ENCODE measurements at places on chromosomes 7 and 10.

GRCh38 chr10:75672842-75673241 is 241.4 kb downstream of the LRMDA start:
- DNase-seq: no peak

GRCh38 chr10:129871966-129872365 is 92.1 kb downstream of the EBF3 start:
- no peak for DNase-seq

DNA sequence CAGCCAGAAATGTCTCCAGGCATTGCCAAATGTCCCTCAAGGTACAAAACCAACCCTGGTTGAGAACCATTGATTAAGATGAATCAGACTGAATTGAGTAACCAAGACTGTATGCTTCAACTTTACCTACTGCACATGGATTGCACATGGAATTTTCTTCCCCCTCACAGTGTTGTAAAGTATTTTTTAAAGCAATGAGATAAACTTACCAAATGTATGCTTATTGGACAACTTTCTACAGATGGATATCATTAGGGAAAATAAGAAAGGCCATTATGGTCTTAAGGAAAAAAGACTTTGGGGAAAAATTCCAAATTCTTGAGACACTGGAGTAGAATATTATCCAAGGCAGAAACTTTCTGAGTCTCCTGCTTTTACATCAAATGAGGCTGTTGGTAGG is 20.9 kb upstream of the MTPN start:
- peak; percentile 42 for DNase-seq

- DNase-seq: no peak
Measured at GRCh38 chr7:21430575-21430954, 2.7 kb downstream of the SP4 start.

DNA sequence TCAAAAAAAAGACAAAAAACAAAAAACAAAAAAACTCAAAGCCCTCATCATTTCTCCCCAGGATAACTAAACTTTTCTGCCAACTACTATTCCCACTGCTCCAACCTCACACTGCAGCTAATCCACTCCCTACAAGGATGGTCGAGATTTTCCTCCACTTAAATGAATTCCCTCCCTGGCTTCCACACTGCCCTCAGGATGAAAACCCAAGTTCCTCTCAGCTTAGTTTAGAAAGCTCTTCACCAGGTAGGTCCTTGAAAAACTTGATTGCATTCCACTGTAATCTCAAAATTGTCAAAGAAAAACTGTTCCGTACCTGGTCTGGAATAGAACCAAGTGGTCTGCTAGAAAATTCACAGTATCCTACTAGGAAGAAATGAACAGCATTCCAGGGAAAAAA is 294.3 kb upstream of the KLF14 start:
- DNase-seq: no peak

DNA sequence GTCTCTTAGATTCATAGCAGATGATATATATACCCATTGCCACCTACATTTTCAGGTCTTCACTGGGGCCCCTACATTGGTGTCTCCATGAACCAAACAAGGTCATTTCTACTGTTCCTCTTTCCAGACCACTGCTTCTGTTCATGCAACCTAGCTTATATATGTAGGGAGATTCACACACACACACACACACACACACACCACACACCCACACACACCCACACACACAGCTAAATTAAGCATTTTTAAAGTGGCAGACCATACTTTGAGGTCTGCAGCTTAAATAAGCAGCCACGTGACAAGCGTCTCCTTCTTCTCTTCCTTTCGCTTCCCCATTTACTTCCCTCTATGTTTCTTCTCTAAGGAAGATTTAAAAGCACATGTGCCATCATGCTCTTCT is 70.0 kb upstream of the CC2D2B start:
- no peak for DNase-seq

- DNase-seq: no peak
Measured at GRCh38 chr10:69936091-69936490, 116.6 kb upstream of the MACROH2A2 start.

GRCh38 chr10:113087165-113088029 is 137.3 kb downstream of the TCF7L2 start:
- peak; percentile 98 for DNase-seq

DNA sequence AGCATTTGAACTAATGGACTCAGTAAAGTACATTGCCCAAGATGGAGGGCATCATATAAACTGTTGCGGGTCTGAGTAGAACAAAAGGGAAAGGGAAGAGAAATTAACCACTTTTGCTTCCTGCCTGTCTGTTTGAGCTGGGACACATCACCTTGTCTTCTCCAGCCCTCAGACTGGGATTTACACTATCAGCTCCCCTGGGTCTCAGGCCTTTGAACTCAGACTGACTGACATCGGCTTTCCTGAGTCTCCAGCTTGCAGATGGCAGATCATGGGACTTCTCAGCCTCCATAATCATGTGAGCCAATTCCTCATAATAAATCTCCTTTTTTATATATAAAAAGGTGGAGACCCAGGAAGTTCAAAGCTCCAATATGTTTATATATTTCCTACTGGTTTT is 23.0 kb upstream of the WASL start:
- DNase-seq: no peak

DNA sequence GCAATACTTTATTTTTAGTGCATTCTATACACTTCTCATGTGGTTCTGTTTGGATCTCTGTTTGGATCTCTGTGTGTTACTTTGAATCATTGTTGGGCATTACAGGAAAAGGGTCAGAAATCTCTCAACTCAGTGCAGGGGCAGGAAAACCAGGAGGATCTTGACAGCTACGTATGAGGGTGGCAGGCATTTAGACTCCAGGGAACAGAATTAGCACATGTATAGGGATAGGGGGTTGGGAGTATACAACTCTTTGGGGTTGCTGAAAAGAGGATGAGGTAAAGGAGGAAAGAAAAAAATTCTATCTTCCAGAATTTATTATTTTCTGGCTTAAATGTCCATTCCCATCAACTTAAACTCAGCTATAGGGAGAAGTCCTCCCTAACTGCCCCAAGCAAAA is 59.4 kb upstream of the MKI67 start:
- no peak for DNase-seq

DNA sequence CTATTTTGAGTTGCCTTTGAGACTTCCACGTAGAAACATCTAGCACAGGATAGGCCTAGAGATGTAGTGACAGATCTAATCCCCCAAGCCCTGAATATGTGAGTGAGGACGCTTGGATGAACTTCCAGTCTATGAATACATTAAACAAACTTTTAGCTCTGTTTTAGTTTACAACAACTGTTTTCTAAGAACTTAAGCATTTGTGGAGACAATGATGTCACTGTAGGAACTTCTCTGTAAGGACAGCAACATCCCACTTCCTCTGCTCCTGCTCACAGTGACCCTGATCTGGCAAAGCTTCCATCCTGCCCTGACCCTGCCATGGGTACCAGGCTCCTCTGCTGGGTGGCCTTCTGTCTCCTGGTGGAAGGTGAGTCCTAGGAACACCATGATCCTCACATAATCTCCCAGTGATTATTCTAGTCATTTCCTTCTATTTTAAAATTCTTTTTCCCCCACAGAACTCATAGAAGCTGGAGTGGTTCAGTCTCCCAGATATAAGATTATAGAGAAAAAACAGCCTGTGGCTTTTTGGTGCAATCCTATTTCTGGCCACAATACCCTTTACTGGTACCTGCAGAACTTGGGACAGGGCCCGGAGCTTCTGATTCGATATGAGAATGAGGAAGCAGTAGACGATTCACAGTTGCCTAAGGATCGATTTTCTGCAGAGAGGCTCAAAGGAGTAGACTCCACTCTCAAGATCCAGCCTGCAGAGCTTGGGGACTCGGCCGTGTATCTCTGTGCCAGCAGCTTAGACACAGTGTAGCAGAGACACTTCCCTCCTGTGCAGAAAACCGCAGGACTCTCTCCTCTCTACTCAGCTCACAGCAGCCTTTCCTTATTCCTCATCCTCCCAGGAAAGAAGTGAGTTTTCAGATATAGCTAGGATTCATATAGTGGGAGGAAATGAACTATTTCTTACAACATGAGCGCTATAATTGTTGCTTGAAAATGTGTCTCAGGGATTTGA is 194.4 kb upstream of the PRSS1 start:
- DNase-seq: no peak

DNA sequence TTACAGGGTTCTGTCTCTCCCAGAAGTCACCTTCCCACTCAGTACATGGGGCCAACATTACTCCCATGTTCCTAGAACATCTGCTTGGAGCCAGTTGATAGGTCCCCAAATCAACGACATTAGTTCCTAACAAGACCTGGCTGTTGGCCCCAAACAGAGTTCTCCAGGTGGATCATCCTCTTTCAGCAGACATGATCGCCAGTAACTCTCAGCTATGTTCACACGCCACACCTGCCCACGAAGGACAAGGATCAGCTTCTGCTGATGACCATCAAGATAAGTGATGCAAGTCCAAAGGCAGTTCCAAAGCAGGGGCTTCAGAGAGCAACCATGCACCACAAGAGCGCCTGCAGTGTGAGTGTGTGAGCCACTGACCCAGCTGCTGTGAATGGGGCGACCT is 11.0 kb downstream of the ZNF777 start:
- no peak for DNase-seq

GRCh38 chr10:4549139-4549653 is 276.8 kb upstream of the AKR1E2 start:
- no peak for DNase-seq

DNA sequence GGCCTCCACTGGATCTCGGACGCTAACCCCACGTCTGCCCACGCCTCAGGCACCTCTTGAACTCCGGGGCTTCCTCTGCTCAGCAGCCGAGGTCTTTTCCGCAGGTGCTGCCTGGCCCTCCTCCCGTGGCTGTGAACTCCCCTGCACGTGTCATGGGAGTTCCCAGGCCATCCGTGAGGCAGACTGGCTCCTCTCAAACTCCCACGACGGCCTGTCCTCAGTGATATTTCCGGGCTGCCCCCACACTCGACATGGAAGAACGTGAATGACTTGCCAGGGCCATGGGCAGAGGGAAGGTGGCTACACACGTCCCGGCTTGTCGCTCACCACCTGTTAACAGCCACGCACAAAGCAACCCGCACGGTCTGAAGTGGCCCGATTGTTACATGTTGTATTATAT is 110.9 kb downstream of the ADARB2 start:
- no peak for DNase-seq

DNA sequence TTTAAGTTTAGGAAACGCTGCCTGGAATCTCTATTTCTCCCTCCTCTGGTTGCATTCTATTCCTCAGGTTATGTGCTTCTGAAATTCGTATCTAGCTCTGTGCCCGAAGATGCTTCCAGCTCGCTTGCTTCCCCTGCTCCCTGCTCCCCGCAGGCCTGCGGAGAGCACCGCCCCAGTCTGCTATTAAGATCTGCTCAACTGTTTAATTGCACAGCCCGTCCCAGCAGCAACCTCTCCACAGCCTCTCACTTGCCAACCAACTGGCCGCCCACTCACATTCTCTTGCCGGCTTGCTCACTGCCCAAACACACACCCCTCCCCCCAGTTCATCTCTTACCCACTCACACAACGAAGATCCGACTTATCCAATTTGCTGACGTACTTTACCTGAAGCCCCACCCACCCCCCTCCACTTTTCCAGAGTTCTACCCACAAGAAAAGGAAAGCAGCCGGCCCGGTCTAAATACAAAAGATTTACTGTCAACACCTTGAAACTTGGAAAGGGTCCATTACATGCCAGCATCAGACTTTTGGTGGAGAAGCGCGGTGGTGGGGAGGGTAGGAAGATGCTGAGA is 167.3 kb upstream of the KLF14 start:
- no peak for DNase-seq

GRCh38 chr10:77291596-77292505 is 345.8 kb downstream of the KCNMA1 start:
- DNase-seq: no peak

- DNase-seq: no peak
Measured at GRCh38 chr10:128463991-128464760, 338.0 kb upstream of the MKI67 start.

DNA sequence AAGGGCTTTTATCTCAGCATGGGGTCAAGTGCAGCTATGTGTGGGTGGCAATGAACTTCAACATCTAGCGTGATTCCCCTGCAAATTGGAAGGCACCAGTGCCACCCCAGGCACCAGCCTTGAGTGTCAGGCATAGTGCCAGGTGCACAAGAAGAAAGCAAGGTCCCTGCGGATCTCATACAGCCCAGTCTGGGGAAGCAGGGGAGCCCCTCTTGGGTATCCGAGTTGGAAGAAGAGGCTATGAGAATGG is 269.0 kb downstream of the RPS24 start:
- DNase-seq: no peak

GRCh38 chr10:76497666-76498065 is 1066.2 kb downstream of the LRMDA start:
- DNase-seq: no peak

DNA sequence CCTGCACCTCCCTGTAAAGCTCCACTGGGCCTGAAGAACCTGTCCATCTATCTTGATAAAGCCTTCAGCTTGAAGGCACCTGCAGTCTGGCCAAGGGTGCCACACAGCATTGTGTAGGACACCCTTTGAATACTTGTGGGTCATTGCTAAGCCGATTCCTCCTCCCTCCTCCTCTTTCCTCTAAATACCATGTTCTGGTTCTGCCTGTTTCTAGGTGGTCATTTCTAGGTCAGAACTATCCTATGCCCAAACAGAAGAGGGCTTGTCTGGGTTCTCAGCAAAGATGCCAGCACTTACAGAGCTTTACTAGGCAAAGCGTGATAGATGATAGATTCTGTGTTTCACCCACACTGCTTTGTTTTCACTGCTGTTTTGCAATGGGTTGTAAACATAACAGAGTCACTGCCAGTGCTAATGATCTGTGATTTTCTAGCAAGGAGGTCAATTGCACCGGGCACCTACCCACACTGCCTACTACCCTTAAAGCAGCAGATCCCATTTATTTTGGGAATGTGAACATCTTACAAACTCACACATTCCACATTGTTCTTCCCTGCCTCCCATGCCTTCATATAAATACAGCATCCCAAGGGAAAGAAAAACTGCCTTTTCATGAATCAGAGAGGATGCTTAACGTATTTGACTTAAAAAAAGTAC is 279.1 kb upstream of the PITRM1 start:
- DNase-seq: no peak

- no peak for DNase-seq
Measured at GRCh38 chr10:44828508-44829142, 82.5 kb upstream of the TMEM72 start.

- DNase-seq: no peak
Measured at GRCh38 chr10:110724116-110724921, 80.2 kb downstream of the RBM20 start.

GRCh38 chr10:74988054-74988775 is 123.2 kb upstream of the SAMD8 start:
- peak; percentile 10 for DNase-seq

DNA sequence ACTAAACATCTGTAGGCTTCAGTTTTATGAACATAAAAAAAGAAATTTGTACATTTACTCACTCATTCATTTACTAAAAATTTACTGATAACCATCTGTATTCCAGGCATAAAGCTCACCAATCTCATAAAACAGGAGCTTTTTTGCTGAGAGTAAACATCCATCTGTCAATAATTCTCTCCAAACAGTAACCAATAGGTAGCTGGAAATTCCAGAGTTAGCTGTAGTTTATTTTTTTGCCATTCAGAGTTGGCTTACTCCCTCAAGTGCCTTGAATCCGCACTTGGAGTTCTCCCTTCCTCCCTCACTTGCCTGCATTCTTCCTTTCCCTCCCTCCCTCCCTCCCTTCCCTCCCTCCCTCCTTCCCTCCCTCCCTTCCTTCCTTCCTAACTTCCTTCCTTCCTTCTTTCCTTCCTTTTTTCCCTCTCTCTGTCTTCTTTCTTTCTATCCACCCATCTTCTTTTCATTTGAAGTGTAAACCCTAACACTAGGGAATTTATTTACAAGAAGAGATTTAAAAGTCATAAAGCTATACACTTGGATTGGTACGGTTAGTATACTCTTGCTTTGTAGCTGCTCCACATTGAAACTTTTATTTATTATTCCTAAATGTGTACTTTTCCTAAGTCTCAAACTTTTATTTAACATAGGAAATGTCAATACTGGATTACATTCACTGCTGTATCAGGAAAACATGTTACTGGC is 44.6 kb upstream of the BICC1 start:
- no peak for DNase-seq
